ENCODE measurements at places on chromosomes 7 and 10.

DNA sequence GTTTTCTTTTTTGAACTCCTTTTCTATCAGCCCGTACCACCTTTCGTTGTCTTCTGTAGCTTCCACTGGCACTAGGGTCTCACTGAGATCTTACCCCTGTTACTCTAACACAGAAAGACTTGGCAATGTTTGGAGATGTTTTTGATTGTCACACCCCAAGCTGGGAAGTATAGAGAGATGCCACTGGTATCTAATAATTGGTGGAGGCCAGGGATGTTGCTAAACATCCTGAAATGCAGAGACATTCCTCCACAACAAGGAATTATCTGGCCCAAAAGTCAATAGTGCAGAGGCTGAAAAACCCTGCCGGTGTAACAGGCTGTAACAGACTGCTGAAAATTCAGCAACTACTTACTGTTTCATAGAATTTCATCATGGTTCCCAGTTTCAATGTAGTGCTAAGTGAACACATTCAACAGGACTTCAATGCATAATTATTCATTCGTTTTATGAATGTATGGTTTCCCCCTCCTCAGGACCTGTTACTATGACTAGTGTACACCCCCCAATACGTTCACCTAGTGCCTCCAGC is 115.9 kb downstream of the TRIM24 start:
- no peak for DNase-seq

GRCh38 chr10:129030603-129030895 is 436.5 kb upstream of the MGMT start:
- no peak for DNase-seq

- DNase-seq: no peak
Measured at GRCh38 chr10:121734589-121735045, 136.4 kb upstream of the FGFR2 start.

DNA sequence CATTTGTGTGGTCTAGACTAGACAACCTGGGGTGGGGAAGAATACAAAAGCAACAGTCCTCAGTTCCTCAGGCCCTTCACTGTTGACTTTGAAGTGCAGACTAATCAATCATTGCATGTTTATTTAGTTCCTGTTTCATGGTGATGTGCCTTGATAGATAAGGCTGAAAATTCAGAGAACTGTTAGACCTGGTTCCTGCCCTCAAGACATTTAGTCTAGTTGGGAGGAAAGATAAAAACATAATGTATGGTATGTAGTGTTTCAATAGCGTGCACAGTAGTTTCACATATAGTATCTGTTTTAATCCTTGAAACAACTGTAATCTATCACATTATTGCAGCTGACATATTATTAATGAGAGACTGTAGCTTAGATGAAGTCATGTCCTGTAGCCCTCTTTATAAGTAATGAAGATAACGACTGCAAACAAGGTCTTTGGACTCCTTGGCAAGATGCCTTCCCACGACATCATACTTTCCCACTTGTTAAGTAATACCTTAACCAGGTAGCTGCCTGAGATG is 124.0 kb downstream of the CELF2 start:
- DNase-seq: no peak

GRCh38 chr7:51349820-51350545 is 33.4 kb upstream of the COBL start:
- DNase-seq: no peak

DNA sequence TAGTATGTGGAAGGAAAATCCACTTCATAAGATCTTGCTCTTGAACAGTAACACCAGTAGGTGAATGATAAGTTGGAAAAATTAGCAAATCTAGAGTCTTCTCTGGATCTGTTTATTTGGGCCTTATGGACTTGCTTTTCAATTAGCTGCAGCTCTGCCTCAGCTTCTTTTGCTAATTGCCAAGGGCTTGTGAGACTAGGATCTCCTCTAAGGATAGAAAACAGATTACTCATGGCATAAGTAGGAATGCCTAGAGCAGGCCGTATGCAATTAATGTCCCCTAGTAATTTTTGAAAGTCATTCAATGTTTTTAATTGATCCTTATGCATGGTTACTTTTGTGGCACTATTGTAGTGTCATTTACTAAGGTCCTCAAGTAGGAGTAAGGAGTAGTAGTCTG is 36.5 kb upstream of the DDX50 start:
- DNase-seq: no peak

- DNase-seq: no peak
Measured at GRCh38 chr7:71636329-71636728, 504.4 kb downstream of the GALNT17 start.

DNA sequence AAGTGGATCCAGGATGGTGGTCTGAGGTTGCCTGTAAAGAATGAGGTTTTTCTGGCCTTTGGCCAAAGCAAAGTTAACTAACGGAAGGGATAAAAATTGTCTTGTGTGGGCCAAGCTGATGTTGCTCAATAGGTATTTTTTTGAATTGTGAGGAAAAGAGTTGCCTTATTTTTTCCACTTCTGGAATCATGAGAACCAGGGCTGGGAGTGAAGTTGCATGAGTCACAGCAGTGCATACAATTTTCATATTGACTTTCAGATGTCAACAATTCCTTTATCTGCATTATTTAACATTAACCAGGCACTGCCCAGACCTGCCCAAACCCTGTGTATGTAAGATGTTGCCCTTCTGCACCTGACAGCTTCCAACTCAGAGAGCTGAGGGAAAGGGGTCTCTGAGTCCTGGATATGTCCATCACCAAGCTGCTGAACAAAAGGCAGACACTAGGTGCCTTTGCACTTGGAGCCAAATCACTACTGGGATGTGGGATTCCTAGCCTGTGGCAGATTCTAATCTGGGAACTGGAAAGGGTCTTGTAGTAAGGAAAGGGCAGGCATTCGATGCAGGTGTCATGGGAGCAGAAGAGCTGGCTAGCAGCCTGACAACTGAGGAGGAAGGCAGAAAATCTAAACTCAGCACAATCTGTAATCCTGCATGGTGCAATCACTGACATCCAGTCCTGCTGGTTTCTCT is 52.3 kb upstream of the SLC35B4 start:
- DNase-seq: no peak

- no peak for DNase-seq
Measured at GRCh38 chr7:112071856-112072255, 134.3 kb downstream of the DOCK4 start.

DNA sequence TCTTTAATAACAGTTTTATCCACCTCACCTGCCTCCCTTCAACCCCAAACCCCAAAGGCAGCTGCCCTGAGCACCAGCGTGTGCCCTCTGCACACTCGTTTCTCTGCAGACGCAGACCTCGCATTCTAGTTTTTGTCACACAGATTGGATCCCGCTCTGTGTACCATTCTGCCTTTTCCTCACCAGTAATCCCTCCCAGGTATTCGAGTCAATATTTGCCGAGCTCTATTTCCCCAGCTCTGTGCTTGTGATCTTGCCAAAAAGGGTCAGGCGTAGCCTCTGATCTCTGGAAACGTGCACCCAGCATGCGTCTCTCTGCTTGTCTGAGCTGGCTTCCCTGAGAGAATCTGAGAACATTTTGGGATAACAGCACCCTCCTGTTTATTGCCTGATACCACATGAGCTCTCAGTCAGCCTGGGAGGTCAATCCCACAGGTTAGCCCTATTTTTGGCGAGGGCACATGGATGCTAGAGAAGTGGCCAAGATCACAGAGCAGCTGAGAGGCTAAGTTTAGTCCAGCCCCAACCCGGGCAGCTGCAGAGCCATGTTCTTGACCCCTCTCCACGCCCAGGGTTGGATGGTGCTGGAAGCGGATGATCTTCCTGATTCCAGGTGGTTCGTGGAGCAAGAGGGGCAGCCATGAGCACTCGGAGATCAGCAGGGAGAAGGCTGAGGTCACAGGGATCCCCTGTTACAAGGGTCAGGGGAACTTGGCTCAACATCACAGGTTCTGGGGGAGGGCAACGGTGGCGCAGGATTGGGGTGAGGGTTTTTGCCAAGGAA is 29.1 kb downstream of the FOXL3 start:
- DNase-seq: no peak

- peak; percentile 58 for DNase-seq
Measured at GRCh38 chr10:70115948-70116682, 16.5 kb downstream of the AIFM2 start.

DNA sequence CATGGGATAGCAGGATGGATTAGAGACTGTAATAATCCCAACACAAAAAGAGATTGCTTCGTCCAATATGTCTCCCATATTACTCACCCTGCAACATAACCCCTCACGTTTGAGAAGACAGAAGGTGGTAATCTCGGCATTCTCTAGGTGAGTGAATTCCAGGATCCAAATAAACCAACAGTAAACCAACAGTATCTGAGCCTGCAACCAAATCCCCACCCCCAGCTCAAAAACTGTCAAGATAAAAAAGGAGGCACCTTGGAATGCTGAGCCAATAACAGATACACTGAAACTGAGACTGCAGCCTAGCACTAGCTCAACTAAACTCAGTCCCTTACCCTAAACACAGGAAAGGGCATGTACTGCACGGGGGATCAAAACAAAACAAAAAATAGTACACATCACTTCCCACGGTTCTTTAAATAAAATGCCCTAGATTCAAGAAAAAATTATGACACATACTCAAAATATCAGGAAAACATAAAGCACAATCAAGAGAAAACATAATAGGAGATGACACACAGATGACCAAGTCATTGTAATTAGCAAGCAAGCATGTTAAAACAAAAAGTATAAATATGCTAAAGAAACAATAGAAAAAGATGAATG is 28.0 kb downstream of the IPMK start:
- no peak for DNase-seq

DNA sequence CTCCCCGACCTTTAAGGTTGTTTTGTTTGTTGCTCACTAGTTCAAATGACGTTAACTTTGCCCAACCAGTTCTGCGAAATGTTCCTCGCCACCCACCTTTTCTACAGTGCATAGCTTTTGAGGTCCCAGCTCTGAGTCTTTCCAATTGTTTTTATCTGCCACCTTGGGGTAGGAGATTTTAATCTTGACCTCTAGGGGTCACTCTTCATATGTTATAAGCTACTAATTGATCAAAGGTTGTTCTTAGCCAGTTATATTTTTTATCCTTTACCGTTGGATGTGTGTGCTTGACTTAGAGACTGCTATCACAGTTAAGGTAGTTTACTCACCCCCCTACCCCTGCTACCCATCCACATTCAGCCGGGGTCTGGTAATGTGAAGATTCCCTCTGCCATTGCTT is 372.4 kb downstream of the SUGCT start:
- no peak for DNase-seq

DNA sequence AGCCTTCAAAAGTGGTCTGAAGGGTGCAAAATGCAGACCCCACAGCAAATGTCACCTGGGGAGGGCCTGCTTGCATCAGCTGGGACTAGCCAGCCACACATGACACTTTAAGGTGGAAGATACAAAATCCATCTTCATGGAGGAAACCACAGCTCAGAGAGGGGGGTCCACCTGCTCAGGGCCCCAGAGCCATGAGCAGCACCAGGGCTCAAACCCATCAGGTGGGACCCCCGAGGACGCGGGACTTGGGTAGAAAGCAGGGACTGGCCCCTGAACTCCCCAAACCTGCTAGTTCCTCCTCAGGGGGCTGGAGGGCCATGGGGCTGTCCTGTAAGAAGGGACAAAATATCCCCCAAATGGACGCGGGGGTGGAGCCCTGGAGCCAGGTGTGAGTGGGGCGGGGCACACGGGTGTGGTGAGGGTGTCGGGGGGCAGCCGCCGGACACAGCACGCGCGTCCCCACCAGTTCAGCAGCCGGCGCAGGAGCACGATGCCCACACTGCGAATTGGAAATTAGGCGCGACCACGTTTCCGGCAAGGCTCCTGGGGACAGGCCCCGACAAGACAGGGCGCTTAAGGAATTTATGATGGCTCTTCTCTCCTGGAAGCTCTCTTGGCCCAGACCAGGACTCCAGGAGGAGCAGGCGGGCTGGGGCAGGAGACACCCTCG is 8.0 kb downstream of the PDGFA start:
- no peak for DNase-seq

DNA sequence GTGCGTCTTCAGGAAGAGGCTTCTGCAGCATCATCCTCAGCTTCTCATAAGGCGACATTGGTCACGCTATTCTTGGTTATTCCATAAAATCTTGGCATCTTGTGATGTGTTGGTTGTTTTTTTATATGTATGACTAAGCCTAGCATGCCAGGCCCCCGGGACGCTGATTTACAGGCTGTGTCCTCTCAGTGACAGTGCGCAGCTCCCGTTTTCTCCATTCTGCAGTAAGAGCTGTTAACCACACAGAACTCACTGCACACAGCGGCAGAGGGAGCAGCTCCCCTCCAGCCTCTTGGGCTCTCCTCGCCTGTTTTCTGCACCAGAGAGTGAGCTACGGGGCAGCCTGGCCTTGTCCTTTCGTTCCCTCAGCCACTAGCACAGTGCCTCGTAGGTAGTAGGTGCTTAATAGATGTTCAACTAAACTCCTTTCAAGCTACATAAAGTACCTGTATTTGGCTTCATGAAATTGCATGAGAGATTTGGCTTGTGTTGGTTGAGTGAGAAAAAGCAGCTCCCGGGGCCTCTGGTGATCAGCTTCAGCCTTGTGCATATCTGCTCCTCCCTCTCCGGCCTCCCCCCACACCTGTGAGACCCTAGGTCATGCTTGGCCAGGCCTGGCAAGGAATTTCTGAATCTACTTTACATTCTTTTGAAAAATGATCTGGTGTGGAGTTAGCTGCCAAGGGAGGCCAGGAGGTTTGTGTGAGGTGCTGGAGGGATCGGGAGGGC is 116.2 kb downstream of the WDR37 start:
- no peak for DNase-seq

DNA sequence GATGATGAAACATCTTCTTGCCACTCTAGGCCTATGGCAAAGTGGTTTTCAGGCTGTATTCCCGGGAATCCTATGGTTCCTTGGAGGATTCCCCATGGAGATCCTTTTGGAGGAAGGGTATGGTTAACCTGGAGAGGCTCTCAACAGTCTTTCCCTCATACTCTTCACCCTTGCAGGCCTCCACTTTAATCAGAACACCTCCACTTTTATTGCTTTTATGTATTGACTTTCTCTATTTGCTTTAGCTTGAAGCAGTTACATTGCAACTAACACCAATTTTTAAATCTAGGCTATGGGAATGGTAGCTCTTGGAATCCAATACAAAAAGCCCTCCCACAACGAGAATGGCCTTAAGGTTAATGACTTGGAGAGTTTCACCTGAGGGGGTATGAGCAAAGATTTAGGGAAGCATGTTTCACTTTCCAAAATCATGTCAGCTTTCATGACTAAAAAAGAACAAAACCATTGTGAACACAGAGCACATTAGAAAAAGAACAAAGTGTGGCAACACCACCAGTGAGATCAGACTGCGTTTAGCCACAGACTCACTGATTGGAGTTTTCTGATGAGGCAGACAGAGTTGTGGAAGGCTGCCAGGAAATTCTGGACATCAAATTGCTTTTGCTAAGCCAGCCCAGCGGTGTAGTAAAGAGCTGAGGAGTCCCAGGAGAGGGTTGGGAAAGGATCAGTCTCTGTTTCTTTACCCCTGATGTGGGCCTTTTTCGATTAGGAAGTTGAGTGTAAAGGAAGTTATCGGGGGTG is 130.4 kb upstream of the BMPER start:
- DNase-seq: no peak

Data from activated CD4-positive, CD25-positive, alpha-beta regulatory T cell treated with anti-CD3 and anti-CD28 coated beads, Interleukin-2, amount 50 U/mL, for 72 hours (primary cell).